Esophagus squamous epithelium (tissue), 5 donors: ENCODE measurements at places on chromosomes 6 and 20.

GRCh38 chr20:57199656-57200405, 66.6 kb downstream of the BMP7 start:
- no peak for DNase-seq

- no peak for DNase-seq
Measured at GRCh38 chr6:170208182-170208601, 82.7 kb downstream of the DLL1 start.

DNA sequence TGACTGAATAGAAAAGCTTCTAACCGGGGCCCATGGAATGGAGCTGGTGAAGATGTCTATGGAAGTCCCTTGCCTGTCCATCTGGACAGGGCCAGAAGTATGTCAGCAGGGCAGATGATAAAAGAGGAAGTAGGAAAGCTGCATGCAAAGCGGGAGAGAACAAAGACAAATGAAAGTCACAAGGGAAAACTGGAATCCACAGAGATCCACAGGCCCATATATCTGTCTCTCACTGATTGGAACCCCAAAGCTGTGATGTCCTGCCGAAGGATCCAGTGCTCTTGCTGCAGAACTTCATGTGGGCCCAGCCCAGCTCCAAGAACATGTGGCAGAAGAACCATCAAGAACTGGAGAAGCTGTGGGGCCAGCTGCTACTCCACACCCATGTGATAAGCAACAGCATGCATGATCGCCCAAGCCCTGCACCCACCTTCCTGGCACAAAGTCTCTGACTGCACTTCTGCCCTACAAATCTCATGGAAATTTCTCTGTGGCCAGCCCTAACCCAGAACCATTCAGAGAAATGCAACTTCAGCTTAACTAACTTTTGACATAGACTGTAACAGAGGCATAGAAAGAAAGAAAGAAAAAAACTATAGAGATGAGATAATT, 716.0 kb downstream of the KIF16B start:
- no peak for DNase-seq

- no peak for DNase-seq
Measured at GRCh38 chr6:42315991-42316970, 98.6 kb upstream of the MRPS10 start.

DNA sequence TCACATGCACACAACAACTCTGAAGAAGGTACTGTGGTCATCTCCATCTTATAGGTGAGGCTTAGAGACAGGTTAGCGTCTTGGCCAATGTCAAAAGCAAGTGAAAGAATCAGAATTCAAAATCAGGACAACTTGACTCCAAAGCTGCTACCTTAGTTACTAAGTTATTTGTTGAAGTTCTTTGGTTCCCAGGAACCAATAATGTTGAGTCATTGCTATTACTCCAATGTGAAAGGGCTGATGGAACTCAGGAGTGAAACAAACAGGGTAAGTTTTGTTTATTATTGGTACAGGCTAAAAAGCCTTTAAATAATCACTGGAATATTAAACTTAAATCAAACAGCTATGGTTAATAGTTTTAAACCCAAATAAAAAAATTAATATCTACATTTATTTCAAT, 111.1 kb downstream of the PDSS2 start:
- DNase-seq, result no peak

GRCh38 chr20:36836591-36837269, 39.2 kb upstream of the TLDC2 start:
- DNase-seq, result no peak

DNA sequence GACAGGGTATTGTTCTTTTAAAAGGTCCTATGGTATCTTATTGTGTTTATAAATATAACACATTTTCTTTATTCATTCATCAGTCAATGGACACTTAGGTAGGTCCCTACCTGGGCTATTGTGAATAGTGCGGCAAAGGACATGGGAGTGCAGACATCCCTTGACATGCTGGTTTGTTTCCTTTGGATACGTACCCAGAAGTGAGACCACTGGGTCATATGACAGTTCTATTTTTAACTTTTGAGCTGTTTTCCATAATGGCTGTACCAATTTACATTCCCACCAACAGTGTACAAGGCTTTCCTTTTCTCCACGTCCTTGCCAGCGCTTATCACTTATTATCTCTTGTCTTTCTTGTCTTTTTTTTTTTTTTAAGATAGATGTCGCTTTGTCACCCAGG, 627.5 kb downstream of the PRKN start:
- no peak for DNase-seq

DNA sequence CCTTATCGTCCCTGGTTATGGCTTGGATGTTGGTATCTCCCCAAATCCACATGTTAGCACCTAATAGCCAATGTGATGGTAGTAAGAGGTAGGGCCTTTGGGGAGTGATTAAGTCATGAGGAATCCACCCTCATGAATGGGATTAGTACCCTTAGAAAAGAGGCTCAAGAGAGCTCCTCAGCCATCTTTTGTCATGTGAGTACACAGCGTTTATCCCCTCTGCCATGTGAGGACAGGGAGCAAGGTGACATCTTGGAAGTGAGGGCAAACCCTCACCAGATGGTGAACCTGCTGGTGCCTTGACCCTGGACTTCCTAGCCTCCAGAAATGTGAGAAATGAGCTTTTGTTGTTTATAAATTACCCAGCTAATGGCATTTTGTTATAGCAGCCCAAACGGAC, 16.1 kb upstream of the SIRPB2 start:
- DNase-seq, result no peak
